Sciatic nerve (tissue), 2 donors: ENCODE measurements at places on chromosomes 7 and 10. TPM values are rescaled to one million over a fixed set of nuclear protein-coding genes. Genes with fewer than 3 reads are reported as not detected.

ELFN1 gene
- 2.4 TPM for total RNA-seq

GRCh38 chr7:1535701-1536454 is 5.4 kb downstream of the MAFK start:
- peak; percentile 65 for DNase-seq

DNA sequence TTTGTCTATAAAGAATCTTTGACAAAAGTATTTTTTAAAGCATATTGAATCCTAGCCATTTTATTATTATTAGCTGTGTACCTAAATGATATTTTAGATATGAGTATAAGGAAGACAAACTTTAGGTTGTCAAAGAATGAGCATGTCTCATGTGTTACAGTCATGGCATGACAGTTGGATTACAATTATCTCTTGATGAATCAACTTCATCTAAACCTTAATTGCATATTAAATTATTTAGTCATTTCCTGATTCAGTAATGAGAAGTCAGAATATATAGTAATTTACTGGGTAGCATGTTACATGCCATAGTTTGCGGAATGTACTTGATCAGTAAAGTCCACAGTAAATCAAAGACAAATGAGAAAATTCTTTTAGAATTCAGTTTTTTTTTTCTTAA is 59.2 kb downstream of the MAPK8 start:
- DNase-seq, result no peak

COL1A2 gene
- total RNA-seq, result 443 TPM

DNA sequence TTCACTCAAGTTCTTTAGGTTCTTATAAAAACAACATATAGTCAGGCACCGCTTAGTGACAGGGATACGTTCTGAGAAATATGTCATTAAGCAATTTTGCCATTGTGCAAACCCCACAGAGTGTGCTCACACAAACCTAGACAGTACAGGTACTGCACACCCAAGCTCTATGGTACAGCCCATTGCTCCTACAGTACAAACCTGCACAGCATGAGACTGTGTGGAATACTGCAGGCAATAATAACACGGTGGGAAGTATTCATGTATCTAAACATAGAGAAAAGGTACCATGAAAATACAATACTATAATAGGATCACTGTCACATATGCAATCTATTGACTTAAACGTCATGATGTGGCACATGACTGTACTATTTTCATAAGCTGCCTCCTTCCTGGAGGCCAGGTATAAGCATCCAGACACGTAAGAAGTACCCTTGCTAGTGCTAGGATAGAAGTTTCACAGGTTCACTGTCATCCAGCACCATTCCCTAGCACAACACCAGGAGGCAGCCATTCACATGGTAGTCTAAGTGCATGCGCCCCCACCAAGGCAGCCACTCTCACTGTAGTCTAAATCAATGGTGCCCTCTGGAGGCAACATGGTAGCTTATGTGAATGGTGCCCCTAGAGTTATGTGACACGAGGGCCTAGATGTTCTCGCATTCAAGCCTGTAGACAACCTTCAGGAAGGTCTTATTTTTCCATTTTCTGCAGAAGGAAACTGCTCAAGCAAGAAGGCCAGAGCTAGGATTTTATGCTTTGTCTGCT is 98.5 kb downstream of the ARHGAP22 start:
- no peak for DNase-seq

SPDYE2 gene
- total RNA-seq, result 0.31 TPM

DNA sequence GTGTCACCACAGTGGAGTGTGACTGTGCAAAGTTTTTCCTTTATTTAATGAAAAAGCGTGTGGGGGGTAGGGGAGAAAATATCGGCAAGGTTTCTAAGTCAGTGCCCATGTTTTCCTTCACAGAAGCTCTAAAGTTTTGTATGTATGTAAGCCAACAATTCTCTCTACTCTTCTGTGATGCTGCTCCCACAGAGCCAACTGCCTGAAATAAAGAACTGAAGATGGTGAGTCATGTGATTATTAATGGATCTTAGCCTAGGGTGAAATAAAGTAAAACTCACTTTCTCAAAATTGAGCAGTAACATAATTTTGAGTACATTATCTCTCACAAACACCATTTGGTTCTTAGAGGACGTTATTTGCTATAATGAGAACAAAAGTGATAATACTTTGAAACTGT is 143.7 kb downstream of the ELMO1 start:
- no peak for DNase-seq

DNA sequence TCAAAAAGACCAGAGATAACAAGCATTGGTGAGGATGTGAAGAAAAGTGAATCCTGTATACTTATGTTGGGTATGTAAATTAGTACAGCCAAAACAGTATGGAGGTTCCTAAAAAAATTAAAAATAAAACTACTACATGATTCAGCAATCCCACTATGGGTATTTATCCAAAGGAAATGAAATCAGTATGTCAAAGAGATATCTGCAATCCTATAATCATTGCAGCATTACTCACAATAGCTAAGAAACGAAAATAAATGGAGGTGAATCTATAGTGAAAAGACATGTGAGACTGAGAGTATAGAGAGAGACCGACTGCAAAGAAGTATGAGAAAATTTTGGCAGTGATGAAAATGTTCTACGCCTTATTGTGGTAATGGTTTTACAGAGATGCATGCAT is 139.2 kb upstream of the TMEM168 start:
- DNase-seq, result no peak

CDH23 gene
- total RNA-seq, result 20.1 TPM

DNA sequence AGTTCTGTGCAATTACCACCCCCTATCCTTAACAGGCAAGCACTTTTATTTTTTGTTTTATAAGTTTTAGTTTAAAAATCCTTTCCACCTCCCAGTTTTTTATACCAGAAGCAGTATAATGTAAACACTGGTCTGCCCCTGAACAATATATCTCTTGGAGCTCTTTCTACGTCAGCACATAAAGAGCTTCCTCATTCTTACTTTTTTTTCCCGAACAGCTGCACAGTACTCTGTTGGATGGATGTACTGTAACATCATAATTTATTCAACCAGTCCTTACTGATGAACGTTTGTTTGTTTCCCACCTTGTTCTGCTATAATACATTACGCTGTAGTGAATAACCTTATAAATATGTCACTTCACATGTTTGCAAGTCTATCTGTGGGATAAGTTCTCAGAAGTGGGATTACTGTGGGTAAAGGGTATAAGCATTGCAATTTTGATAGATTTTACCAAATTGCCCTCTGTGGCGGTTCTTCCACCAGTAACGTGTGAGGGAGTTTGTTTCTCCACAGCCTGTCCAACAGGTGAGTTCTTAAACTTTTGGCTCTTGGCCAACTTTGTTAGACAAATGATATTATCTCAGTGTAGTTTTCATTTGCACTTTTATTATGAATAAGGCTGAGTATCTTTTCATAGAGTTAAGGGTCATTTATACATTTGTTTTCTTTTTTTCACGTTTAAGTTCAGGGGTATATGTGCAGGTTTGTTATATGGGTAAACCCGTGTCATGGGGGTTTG is 32.8 kb downstream of the ADRA2A start:
- DNase-seq, result no peak

DNA sequence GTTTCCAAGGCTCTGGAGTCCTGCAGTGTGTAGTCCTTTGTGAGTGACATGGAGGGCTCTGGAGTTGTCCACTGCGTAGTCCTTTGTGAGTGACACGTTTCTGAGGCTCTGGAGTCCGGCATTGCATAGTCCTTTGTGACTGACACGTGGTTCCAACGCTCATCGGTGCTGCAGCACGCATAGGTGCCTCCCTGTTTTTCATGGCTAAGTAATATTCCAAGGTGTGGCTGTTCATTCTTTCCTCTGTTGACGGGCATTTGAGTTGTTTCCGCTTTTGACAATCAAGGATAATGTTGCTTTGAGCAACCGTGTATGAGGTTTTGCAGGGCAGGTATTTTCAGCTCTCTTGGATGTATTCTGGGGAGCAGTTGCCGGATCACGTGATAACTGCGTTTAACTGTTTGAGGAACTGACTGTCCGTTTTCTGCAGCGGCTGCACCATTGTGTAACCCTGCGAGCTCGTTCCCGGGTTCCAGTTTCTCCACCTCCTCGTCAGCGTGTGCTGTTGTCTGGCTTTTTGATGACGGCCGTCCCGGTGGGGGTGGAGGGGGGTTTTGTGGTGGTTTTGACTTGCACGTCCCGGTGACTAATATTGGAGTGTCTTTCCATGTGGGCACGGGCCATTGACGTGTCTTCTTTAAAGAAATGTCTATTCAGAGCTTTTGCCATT is 21.1 kb downstream of the FAM20C start:
- DNase-seq, result no peak

- no peak for DNase-seq
These were observed 282.3 kb downstream of the TFEC start for GRCh38 chr7:115748123-115748738.

DNA sequence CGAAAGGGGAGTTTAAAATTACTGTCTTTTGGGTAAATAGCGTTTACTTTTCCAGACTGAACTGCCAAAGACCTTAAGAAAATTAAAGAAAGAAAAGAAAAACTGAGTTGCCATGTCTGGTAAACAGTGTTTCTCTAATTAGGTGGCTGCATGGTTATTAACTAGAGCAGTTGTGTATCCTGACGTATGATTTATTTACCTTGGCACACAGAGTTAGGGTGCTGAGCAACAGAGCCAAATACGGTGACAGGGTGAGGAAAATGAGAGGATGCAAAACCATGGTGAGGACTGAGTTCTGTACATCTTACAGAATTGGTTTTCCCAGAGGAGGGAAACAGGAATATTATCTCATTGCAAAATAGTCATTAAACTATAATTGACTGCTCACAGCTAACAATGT is 546.4 kb upstream of the FZD8 start:
- DNase-seq, result no peak

- no peak for DNase-seq
These were observed 128.5 kb downstream of the DKK1 start for GRCh38 chr10:52442576-52442975.

SEMA3D gene
- 15.9 TPM for total RNA-seq

RET gene
- total RNA-seq, result 0.80 TPM

DNAJC9 gene
- 13.1 TPM for total RNA-seq

GRCh38 chr10:56360583-56360966 is 484 bp downstream of the ZWINT start:
- DNase-seq, result no peak

GRCh38 chr7:6277476-6277875 is 5.1 kb upstream of the CYTH3 start:
- no peak for DNase-seq

- DNase-seq, result no peak
These were observed 60.3 kb downstream of the RAB18 start for GRCh38 chr10:27564398-27564797.

DNA sequence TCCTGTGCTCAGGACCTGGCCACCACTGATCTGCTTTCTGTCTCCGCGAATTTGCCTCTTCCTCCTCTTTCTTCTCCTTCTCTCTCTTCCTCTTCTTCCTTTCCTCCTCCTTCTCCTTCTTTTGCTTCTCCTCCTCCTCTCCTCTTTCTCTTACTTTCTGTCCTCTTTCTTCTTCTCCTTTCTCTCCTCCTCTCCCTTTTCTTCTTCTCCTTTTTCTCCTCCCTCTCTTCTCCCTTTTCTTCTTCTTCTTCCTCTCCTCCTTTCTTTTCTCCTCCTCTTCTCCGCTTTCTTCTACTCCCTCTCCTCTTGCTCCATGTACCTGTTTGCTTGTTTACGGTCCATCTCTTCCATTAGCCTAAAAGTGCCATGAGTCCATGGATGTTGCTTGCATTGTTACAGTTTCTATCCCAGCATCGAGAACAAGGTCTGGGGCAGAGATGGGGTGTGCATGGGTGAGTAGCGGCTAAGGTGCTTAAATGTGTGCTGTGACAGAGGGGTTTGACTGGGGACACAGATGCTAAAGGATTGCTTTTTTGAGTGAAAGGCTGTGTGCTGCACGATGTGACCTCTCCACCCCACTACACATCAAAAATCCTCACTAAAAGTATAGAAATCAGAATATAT is 7.7 kb downstream of the SH2D4B start:
- DNase-seq, result no peak

GRCh38 chr10:16857419-16857818 is 40.2 kb upstream of the RSU1 start:
- DNase-seq, result no peak

GRCh38 chr10:279232-279631 is 144.0 kb downstream of the ZMYND11 start:
- no peak for DNase-seq

KCNIP2 gene
- total RNA-seq, result 18.9 TPM

DNA sequence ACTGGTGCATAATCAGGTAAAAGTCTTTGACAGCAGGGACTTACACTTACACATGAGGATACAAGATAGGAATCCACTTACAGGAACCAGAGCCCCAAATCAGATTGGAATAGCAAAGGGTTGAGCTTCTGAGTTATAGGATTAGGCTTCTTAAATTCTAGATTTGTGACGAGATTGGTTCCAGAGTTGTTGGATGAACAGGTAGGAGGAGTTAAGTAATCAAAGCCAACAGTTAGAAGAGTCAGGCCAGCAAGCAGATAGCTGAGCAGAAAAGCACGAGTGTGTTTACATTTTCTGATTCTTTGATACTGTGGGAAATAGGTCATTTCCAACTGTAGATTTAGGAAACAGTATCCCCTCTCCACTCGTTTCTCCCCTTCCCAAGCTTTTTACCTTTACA is 167.0 kb downstream of the MDFIC start:
- no peak for DNase-seq

DNA sequence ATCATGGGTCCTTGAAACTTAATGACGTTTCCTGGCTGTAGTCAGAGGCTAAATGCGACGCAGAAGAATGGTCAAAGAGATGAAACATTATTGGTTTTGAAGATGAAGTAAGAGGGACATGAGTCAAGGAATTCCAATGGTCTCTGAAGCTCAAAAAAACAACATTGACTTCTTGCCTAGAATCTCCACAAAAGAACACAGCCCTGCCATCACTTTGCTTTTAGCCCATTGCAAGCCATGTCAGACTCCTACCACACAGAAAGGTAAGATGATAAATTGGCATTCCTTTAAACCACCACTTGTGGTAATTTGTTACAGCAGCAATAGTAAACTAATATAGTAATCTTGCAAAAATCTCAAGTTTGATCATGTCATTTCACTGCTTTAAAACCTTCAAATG is 109.4 kb downstream of the TMEM26 start:
- no peak for DNase-seq

MUC12 gene
- total RNA-seq, result not detected

- DNase-seq, result no peak
These were observed 206.7 kb upstream of the POT1 start for GRCh38 chr7:125136341-125136740.

- DNase-seq, result no peak
These were observed 38.4 kb downstream of the PTPRN2 start for GRCh38 chr7:158549176-158549615.

KCNMA1 gene
- total RNA-seq, result 10.7 TPM

CCDC136 gene
- 5.9 TPM for total RNA-seq

GRCh38 chr10:63769367-63769766 is 248.2 kb downstream of the REEP3 start:
- DNase-seq, result no peak

DNA sequence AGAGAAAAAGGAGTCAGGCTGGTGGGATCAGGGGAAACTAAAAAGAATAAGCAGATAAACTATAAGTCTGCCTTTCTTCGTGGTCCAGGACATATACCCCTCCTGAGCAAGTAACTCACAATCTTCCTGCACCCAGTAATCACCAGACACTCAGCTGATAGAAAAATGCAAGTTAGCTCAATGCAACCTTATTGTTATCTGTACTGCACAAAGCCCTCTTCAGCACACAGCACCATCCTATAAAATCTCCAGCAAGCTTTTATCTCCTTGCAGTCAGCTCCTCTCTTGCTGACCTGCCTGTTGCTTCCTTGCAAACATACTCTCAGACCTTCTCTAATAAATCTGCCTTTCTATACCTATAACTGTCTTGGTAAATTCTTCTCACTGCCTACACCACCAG is 6.7 kb downstream of the SLC37A3 start:
- DNase-seq, result no peak

SPDYE11 gene
- not detected for total RNA-seq

GRCh38 chr7:38518541-38518940 is 112.6 kb downstream of the AMPH start:
- no peak for DNase-seq
